ENCODE measurements at places on chromosomes 7 and 10.

GRCh38 chr7:1754345-1754908 lies 84.3 kb downstream of the ELFN1 start:
- no peak for DNase-seq

DNA sequence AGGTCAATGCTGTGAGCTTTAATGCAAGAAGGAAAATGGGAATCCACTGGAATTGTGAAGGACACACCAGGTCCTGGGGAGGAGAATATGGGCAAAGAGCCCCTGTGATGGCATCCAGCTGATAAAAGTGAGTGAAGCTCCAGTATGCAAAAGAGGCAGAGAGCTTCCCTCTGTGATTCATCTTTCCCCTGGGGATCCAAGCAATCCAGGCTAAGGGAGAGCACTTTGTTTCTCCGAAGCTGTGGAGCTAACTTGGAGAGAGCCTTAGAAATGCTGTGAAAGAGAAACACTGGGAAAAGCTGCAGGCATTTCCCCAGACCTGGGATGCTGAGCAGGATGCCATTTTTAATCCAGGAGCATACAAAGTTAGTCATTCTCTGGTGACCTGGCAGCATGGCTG lies 489.5 kb downstream of the SH2D4B start:
- no peak for DNase-seq

DNA sequence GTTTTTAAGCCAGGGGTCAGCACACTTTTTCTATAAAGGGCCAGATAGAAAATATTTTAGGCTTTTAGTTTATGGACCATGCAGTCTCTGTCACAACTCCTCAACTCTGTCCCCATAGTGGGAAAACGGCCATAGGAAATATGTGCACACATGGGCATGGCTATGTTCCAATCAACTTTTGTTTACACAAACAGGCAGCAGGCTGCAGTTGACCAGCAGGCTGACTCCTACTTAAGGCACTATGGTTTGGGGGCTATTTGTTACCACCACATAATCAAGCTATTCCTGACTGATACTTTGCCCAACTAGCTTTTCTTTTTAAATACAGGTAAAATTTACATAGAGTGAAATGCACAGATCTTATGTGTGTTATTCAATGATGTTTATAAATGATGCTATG lies 362.4 kb downstream of the LRMDA start:
- no peak for DNase-seq

DNA sequence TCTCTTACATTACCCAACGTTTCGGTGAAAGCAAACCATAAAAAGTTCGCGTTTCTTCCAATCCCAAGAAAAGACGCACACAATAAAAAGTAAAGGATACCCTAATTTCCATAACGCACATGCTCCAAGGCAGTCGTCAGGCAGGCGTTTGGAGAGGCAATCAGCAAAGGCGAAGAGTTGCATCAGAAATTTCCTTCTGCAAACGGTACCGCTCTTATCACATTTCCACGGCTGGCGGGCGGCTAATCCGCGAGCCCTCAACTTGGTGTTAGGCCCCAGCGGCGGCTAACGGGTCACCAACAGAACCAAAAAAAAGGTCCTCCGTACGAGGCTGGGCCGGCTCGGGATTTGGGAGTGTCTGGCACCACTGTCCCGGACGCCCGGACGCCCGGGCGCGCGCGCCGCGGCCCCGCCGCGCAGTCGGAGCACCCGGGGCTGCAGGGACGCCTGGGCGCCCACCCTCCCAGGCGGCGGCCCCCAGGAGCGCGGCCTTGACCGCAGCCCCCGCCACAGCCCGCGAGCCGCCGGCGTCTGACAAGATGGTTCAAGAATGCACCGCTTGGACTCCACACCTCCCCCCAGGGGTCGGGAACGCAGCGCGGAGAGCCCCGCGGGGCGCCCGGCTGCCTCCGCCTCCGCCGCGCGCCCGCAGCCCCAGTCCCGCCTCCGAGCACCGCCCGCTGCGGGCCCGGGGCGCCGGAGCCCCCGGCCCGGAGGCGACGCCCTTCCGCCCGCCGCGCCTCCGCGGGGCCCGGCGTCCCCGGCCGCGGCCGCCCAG lies 9.8 kb upstream of the GRB10 start:
- peak; percentile 51 for DNase-seq

GRCh38 chr7:106756884-106757283 lies 95.9 kb upstream of the CCDC71L start:
- no peak for DNase-seq

GRCh38 chr7:2530071-2530987 lies 10.8 kb downstream of the LFNG start:
- peak; percentile 80 for DNase-seq

GRCh38 chr7:158325530-158326381 lies 261.9 kb downstream of the PTPRN2 start:
- no peak for DNase-seq

DNA sequence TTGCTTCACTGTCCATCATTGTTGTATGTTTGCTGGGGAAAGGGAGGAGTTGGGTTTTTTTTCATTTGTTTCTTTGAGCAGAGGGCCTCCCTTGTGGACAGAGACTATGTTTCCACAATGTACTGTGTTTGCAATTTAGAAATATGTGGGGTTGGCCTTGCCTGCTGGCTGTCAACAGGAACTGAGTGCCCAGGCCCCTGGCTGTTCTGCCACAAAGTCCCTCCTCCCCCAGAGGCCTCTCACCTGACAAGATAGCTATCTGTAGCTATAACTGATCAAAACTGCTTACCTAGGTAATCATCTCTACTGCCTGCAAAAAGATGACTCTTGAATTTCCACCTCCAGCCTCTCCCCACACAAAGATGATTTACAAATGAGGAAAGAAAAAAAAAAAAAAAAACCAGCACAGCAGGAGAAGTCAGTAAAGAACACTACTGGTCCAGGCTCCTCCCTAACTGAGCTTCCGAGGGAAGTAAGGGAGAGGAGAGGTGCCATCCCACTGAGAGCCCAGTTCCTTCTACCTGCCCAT lies 121.8 kb downstream of the SGMS1 start:
- no peak for DNase-seq

DNA sequence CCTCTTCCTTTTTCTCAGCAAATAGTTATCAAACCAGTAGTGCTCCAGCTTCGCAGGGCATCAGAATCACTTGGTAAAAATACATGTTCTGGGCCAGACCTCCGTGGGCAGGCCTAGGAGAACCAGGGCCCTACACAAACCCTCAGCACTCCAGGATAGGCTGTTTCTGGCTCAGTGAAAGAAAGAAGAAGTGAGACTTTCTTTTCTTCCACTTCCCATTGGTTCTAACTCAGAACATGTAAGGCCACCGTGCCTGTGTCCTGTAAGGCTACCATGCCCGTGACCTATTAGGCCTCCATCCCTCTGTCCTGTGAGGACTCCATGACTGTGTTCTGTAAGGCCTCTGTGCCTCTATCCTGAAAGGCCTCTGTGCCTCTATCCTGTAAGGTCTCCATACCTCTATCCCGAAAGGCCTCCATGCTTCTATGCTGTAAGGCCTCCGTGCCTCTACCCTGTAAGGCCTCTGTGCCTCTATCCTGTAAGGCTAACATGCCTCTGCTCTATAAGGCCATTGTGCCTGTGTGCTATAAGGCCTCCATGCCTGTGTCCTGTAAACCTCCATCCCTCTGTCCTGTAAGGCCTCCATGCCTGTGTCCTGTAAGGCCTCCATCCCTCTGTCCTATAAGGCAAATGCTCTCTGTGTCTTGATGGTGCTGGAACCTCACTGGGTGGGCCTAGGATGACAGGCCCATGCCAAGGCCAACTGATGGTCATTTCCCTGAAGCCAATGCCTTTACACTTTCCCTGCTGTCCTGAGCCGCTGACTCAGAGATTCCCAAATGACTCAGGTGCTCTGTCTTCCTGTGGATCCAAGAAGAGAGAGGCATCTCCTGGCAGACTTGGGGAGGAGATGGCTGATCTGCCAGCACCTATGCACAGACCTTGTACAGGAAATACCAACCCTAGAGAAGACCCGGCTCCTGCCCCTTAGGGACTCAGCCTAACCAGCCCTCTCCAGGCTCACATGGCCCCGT lies 96.6 kb upstream of the CACUL1 start:
- DNase-seq: no peak

All from activated T-cell treated with anti-CD3 and anti-CD28 coated beads, Interleukin-2, amount 50 U/mL, for 24 hours (primary cell).